H9 (cell line): ENCODE measurements at places on chromosomes 4 and X.

- DNase-seq = no peak
Measured at GRCh38 chrX:17617806-17618205, 119.5 kb upstream of the SCML1 start.

DNA sequence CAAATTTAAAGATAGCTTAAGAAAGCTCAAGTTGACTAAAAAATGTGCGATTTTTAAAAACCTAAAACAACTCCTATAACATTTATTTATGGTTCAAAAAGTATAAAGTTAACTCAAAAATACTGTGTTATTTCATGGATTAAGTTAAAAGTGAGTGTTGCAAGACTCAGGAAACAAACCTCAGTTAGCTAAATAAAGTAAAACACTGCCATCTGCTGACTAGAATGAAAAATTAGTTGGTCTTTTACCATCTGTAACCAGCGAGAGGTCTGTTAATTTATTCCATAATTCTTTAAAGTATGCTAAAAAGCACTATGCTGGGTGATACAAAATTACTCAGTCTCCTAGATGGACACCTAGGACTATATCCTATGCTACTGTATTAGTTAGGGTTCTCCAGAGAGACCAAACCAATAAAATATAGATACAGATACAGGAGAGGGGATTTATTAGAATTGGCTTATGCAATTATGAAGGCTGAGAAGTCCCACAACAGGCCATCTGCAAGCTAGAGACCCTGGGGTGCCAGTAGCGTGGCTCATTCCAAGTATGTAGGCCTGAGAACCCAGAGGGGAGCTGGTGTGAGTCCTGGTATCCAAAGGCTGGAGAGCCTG, 4.9 kb upstream of the WDFY3 start:
- DNase-seq = no peak

DNA sequence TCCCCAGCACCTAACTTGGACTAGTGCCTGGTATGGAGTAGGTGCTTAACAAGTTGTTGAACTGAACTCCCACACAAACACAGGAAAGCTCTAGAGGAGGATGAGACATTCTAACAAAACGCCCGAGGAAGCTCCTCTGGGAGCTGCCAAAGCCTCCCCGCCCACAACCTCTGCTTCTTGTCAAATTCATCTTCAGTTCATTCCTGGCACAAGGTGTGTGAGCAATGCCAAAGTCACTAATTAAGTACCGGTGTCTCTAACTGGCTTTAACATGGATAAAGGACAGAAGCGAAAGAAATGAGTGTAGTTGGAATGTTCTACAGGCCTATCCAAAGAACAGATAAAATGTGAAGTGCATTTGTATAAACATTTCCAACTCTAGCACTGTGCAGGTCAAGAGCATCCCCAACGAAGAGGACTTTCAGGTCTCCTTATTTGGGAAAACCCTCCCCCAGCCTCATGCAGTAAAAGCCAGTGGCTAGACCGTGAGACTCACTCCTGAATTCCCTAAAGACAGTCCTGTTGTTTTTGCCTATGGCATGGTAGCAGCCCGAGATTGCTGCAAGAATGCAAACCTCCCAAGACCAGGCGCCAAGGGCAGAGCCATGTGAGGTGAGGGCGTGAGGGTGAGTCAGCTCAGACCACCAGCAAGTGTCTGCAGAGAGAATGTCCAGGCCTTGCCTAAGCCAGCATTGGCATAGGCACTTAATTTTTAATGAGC, 72.2 kb upstream of the KLF3 start:
- DNase-seq = no peak

GRCh38 chr4:145177906-145178538, 2.4 kb downstream of the OTUD4 start:
- no peak for DNase-seq

- no peak for DNase-seq
Measured at GRCh38 chr4:106312997-106313522, 2.9 kb downstream of the TBCK start.

GRCh38 chr4:178083968-178084367, 641.7 kb upstream of the AGA start:
- DNase-seq = no peak

DNA sequence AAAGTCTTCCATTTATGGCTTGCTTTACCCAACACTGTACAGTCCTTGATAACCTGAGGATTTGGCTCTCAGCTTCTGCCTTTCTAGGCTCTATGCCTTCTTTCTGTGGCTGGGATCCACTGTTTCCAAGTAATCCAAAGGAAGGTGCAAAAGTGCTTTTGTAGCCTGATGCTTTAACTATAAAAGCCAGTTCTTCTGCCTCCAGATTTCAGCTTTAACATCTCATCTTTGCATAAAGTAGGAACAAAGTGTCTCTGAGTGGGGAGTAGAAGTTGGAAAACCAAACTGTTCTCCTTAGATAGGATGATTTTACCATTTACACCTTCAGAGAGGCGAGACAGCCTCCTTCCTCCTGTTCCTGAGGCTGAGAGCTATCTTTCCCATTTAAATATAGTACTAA, 11.1 kb upstream of the SEC24D start:
- no peak for DNase-seq

DNA sequence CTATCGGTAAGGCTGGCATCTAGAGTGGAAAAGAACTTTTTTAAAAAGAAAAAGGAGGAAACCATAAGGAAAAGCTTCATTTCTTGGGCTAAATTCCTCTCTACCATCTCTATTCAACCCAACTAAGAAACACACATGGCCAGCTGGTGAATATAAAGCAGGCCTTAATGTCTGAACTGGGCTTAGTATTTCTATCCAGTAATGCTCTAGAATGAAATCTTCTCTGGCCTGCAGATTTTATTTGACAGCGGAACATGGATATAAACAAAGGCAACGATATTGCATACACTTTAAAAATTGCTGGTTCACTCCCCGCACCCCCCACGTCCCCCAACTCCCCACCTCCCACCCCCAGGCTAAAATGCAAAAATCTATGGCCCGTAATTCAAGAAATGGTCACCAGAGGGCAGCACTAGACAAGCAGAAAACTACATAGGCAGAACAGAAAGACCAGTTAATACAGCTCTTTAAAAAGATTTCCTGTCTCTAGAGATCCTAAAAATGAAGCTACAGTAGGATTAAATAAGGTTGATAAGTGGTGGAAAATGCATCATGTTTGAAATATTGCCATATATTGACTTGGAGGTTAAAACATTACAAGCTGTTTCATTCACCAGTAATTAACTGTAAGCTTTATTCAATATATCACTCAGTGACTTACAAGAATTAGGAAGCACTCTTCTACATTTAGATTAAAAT, 155.2 kb upstream of the GALNT7 start:
- peak; percentile 57 for DNase-seq

DNA sequence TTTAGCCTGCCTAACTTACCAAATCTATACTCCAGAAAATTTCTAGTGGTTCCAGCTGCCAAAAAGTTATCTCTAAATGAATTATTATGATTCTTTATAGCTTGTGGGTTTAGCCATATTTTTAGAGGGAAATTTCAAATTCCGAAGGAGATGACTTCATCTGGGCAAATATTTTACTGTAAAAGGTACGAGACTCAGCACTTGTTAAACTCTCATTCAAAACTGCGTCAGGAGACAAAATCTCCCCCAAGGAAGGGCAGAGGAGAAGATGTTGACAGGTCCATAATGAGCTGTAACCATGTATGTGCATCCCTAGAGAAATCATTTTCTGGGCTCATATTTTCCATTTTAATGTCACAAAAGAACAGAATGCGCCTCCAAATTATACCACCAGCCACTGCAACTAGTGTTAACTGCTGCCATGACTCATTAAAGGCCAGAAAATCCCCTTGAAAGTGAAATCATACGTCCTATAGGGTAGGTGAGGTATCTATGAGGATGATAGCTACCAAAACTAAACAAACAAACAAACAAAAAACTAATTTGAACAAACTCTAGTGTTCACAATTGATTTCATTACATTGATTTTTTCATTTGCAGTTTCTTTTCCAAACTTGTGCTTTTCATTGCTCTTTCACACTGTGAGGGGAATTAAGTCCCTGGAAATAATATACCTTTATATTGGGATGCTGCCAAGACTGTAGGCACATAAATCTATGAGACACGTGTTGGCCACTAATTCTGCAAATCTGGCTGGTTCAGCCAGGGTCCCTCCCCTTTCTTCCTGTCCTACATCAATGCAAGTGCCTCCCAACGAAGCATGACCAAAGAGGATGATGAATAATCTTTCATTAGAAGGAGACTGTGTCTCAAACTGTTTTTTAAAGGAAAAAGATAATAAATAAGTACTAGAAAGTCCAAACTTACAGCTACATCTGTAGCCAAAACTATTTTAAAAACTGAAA, 85.8 kb downstream of the ARHGAP6 start:
- no peak for DNase-seq

DNA sequence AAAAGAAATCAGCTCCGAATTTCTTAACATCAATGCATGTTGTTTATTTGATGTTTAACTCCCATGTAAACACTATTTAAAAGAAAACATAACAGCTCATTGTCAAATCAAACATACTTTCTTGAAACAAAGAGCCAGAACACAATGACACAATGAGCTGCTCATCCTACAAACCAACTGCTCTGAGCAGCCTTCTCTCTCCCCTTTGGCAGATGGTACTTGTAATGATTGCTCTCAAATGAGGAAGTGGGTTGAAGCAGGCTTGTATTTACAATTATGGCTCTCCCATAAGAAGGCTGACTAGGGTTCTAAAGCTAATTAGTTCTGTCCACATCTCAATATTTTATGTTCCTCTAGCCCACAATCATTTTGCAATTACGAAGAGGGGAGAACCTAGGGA, 637.8 kb upstream of the ADGRL3 start:
- DNase-seq = no peak

- no peak for DNase-seq
Measured at GRCh38 chr4:48205626-48206025, 64.0 kb downstream of the TEC start.

GRCh38 chr4:169179609-169180521, 90.9 kb downstream of the SH3RF1 start:
- no peak for DNase-seq

- no peak for DNase-seq
Measured at GRCh38 chrX:21132686-21133393, 241.4 kb upstream of the CNKSR2 start.

DNA sequence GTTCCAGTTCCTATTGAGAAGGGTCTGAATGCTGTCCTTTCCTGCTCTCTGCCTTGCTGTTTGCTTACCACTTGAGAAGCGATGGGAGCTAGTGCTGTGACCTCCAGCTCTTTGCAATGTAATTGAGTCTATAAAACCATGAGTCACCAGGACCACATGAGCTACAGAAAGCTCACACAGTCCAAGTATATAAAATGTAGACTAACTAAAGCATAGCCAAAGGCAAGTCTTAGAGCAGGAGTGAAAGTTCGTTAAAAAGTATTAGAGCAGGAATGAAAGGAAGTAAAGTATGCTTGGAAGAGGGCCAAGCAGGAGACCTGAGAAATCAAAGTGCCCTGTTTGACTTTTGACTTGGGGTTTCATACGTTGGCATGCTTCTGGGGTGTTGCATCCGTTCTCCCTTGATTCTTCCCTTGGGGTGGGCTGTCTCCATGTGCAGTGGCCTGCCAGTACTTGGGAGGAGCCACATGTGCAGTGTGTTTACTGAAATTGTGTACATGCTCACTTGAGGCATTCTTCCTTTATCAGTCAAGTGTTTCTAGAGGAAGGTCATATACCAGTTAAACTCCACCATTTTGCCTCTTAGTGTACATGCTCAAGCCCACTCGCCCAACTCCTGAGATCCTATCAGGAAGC, 71.3 kb upstream of the KIT start:
- no peak for DNase-seq

- DNase-seq = no peak
Measured at GRCh38 chrX:48890296-48890925, 7.2 kb downstream of the TIMM17B start.

DNA sequence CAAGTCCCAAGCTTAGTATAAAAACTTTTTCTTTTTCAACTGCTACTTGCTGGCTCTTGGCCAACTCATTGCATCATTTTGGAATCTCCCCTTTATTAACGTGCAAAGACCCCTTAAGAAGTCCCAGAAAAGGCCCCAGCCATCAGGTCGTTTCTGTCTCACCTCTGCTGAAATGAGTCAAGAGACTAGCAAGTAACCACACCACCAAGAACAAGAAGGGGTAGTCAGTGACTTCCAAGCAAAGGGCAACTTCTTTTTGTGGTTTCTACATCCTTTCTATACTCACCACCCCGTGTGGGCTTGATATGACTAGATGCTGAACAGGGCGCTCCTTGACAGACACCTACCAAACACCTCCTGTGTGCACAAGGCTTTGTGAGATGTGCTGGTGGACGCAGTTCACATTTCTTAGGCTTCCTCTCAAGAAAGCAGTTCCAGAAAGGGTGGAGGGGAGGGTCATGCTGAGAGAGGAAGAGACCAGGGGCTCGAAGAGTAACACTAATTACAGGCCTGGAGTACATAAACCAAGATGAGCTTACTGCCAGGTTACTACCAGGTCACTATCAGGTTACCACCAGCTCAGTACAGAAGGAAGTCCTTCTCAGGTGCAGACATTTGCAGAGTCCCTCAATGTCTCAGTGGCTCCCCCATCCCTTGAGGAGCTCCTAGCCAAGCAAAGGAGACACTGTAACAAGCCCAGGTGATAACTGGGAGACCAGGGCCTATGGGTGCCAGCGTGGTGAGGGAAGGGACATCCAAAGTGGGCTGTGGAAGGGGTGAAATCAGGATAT, 19.3 kb downstream of the JAKMIP1 start:
- DNase-seq = no peak

GRCh38 chr4:90099812-90100211, 27.4 kb upstream of the CCSER1 start:
- no peak for DNase-seq

DNA sequence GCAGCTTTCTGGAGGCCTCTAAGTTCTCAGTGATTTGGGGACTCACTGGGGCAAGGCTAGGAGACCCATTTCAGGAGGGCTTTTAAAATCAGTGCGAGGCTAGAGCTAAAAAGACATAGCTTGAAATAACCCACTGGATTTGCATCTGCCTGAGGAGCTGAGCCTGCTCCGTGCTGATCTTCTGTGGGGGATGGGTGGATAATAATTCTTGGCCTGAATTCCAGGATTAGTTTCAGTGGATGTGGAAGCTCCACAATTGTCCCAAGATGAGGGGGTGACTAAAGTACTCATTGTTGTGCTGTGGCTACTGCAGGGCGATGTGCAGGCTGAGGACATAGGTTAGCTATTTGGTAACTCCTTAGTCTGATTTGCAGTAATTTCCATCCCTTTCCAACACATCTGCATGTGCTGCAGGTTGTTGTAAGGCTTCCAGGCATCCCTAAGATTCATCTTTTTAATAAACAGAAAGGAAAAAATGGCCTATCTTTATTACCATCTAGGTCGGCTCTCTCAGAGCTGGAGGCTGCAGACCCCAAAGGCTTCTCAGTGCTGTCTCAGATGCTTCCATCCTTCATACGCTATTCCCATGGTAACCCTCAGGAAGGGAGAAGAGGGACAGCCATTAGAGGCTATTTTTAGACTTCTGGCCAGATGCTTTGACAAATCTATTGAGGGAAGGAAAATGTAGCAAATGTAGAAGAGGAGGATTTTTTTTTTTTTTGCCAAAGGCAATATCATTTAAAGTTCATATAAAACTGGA, 63.4 kb downstream of the GRXCR1 start:
- no peak for DNase-seq

DNA sequence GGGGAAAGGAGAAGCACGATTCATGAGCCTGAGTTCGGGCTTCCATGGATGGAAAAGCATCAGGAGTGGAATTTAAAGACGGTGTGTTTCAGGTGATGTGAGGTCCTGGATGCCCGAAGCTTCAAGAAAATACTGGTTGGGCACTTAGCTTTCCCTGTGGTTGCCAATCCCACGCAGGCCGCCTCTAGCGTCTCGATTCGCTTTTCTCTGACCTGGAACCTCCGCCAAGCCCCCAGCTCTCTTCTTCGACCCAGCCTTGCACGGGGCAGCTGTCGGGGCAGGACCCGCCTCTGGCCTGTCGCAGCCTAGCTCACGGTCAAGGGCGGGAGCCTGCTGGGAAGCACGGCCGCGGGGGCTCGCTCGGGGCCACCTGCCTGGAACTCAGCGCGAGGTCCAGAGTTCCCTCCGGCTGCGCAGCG, 308 bp upstream of the TLR2 start:
- no peak for DNase-seq
